ENCODE measurements at places on chromosomes 7 and 10.

DNA sequence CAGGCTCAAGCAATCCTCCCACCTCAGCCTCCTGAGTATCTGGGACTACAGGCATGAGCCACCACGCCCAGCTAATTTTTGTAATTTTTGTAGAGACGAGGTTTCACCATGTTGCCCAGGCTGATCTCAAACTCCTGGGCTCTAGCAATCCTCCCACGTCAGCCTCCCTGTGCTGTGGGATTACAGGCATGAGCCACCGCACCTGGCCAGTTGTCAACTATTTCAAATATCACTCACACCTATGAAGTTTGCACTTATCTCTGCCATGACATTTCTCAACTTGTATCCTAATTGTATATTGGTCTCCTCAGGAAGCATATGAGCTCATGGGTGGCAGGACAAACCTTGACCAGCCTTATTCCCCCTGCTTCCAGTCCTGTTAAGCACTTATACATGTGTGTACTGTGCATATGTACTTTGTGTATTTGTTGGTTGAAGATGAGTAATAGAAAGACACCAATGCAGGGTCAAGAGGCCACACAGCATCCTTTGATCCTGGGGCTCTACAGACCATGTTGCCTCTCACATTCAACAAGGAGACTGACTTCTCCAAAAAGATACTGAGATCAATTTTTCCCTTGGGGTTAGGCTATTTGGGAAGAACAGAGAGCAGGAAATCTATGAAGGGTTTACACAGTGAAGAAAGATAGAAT is 82.2 kb downstream of the SLC16A9 start:
- no peak for DNase-seq

GRCh38 chr7:12570534-12571461 is at the start of gene SCIN:
Gene SCIN (plus strand): TSS chr7:12570720. CDS start chr7:12570787, 67 bp downstream.
- no peak for DNase-seq

GRCh38 chr10:20714979-20715378 is 182.1 kb downstream of the NEBL start:
- no peak for DNase-seq

- no peak for DNase-seq
These were observed 3.1 kb downstream of the PTEN start for GRCh38 chr10:87866412-87866974.

- no peak for DNase-seq
These were observed 23.0 kb downstream of the P4HA1 start for GRCh38 chr10:73073627-73074026.

DNA sequence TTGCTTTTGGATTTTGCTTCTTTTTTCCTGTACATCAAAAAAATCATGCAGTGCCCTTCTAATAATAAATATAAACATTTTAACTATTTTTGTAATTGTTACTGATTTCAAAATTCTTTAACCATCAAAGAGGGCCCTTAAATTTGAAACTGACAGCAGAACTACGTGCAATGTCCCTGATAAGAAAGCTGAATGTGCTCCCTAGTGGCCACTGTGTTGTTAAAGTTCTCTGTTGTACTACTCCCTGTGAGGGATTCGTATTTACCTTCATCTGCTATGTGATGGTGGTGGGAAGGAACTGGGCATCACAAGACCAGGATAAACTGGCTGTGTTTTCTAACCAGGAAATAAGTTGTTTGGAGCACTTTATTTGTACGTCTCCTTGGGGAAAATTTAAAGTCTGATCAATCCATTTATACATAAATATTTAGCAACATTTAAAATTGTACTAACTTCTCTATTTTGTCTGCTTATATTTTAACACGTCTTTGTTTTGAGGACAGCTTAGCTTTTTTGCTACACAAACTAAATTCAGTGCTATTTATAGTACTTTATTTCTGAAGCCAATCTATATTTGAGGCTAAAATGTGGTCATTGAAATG is 322.4 kb downstream of the HGF start:
- no peak for DNase-seq

DNA sequence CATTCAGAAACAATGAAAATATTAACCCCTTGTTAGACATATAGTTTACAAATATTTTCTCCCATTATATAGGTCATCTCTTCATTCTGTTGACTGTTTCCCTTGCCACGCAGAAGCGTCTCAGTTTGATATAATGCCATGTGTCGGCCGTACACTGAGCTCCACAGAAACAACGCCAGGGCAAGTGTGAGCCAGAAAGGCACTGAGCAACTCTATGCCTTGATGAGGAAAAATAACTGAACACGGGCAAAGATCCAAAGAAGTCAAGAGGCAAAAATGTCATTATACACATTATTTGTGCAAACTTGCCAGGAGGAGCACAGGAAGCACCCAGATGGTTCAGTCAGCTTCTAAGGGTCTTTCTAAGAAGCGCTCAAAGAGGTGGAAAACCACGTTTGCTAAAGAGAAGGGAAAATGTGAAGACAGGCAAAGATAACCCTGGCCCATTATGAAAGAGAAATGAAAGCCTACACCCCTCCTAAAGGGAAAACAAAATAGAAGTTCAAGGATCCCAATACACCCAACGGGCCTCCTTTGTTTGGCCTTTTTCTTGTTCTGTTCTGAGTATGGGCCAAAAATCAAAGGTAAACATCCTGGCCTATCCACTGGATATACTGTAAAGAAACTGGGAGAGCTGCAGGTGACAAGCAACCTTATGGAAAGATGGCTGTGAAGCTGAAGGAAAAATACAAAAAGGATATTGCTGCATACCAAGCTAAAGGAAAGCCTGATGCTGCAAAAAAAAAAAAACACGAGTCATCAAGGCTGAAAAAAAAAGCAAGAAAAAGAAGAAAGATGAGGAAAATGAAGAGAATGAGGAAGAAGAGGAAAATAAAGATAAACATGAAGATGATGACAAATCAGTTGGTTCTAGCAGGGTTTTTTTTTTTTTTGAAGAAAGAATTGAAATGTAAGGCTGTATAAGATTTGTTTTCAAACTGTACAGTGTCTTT is 15.5 kb downstream of the ARHGAP12 start:
- DNase-seq, result no peak

Data from CD4-positive, alpha-beta T cell treated with Interleukin-2 at 100 ng/mL for 4 hours (primary cell).